Eye (tissue), 1 donor: ENCODE measurements at places on chromosomes 5 and 9.

DNA sequence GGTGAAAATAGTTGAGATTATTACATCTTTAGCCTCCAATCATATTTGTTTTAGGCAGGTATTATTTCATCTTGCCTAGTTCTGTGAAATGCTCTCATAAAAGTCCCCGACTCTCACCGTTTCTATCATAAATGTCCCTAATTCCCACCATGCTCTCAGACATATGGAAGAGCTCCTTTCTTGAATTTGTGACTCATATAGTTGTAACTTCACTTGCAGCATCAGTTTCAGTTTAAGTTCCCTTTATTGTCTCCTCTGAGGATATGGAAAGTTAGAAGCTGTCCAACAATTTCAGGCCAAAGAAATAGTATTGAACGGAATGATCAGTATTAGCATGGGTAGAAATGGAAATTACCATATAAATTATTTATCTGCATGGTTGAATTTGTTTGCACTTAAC, 187.5 kb upstream of the NR4A3 start:
- peak; percentile 19 for DNase-seq

- DNase-seq: no peak
Observed at GRCh38 chr5:85225388-85225787, 840.7 kb upstream of the EDIL3 start.

- peak; percentile 35 for DNase-seq
Observed at GRCh38 chr5:111308951-111309350, 84.8 kb downstream of the CAMK4 start.

GRCh38 chr5:1881731-1882336, 891 bp downstream of the IRX4 start:
- peak; percentile 42 for DNase-seq

DNA sequence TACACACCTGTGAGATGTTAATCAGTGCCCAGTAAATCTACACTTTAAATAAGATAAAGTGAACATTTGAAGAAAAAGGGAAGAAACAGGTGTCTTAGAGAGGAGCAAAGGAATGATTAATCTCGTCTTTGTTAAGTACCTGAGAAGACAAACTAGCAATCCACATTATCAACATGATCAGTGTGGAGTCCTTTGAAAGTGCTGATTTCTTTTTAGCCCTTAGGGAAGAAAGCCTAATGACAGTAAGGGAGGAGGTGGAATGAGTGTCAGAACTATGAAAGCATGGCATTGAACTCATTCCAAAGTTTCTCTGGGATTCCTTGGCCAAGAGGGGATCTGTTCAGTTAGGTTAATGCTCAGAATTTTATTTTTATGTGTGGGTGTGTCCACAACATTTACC, 1109.0 kb upstream of the ACO1 start:
- DNase-seq: no peak

DNA sequence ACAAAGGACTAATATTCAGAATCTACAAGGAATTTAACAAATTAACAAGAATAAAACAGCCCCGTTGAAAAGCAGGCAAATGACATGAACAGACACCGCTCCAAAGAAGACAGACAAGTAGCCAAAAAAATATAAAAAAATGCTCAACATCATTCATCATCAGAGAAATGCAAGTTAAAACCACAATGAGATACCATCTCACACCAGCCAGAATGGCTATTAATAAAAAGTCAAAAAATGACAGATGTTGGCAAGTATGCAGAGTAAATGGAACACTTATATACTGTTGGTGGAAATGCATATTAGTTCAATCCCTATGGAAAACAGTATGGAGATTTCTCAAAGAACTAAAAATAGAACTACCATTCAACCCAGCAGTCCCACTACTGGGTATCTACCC, 302.7 kb upstream of the RGMB start:
- no peak for DNase-seq

GRCh38 chr5:117204926-117205869, 630.6 kb upstream of the SEMA6A start:
- peak; percentile 28 for DNase-seq

- peak; percentile 92 for DNase-seq
Observed at GRCh38 chr9:16309469-16310271, 560.8 kb downstream of the BNC2 start.

DNA sequence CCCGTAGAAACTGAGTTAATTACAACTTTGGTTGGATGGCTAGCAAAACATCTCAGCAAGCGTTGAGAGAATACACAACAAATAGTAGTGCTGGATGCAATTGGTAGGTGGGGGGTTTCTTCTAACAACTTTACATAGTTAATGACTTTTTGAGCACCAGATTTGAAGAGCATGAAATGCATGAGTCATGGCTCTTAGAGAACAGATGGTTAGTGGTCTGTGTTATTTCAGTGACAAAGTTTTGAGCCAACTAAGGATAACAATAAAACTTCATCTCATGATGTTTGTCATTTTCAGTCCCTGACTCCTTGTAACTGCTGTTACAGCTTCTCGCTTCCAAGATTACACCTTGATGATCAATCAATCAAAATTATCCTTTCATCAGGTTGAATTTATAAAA, 399.0 kb upstream of the BRINP1 start:
- DNase-seq: no peak

GRCh38 chr9:137243626-137244485, 2.8 kb downstream of the TUBB4B start:
- no peak for DNase-seq

GRCh38 chr9:93309889-93310425, 126.0 kb downstream of the WNK2 start:
- no peak for DNase-seq

- no peak for DNase-seq
Observed at GRCh38 chr5:68862560-68862959, 231.3 kb upstream of the SLC30A5 start.

DNA sequence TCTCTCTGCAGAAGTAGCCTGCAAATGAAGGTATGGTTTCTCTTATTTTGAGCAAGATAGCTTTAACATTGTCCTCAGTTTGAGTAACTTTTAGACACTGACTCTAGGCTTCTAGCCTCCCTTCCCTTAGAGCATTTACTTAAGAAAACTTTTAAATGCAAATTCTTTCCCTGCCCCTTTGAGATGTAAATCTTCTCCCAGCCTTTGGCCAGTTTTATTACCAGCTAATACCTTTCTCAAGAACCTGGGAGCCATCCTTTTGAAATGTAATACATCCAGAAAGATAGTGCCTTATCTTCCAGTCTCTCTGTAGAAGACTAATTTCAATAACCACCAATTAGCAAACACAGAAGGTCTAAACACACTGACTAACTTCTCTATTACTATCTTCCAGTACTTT, 688.9 kb upstream of the CDH9 start:
- DNase-seq: no peak

DNA sequence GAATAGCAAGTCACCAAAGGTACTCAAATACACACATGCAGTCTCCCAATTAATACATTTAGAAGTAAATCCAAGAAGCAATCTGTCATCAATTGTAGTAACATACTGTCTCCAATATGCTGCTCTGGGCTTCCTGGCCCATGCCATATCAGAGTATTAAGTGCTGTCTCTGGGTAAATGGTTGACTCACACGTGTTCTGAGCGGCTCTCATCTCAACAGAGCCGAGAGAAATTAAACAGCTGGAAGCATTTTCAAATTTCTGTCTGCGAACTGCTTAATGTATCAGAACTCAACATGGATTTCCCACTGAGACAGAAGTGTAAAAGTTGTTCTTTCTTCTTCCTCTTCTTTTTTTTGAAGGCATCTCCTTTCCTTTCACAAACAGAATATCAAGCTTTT, 247.3 kb upstream of the TAS2R1 start:
- no peak for DNase-seq

DNA sequence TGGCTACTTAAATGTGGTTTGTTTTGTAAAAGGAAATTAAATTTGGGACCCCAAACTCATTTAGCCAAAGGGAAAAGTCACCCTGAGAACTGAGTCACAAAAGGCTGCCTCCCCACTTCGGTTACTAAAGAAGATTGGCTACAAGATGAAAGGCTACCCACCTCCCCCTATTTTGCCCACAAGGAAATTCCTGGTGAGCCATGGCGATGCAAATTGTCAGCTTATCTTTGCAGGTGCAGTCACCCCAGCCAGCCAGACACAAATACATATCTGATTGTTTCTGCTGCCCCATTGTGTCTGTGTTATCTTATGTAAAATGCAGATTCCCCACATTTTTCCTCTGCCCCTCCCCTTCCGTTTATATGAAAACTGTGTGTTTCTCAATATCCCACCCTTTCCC, 8.9 kb downstream of the PAEP start:
- DNase-seq: no peak

DNA sequence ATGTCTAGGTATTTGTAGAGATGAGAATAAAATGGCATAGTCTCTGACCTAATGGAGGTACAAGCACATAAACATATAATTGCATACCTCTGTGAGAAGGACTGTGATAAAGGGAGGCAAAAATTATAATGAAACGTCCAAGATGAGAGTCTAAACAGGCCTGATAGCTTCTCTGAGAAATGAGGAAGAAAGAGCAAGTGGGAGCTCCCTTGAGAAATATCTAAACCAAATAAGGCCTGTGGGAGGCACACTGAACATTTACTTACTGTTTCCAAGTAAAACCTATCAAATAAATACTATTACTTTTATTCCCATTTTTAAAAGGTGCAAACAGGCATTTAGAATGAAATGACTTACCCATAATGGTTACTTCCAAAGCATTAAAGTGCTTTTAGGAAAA, 125.6 kb upstream of the PAPPA start:
- no peak for DNase-seq

DNA sequence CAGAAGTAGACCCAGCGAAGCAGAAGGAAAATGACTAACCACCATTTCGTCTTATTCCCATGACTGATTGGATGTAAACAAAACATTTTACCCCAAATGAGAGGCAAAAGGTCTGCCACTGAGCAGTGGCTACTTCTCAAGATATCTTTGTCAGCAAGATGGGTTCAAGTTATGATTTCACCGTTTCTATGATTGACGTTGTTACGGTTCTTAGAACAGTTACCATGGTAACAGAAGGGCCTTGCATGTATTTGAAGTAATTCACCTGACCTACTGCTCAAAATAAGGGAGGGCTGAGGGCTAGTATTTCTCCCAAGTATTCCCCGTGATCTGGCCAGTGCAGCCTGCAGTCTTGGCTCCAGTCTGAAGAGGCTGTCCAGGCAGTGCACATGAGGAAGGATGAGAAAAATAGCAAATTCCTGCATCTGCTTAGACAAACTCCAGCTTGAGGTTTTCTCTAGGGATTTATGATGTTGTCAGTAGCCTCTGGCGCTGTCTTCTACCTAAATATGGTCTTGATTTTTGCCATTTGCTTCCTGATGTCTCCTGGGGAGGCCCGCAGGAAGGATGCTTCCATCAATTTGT, 372.7 kb downstream of the TMEM38B start:
- peak; percentile 12 for DNase-seq

DNA sequence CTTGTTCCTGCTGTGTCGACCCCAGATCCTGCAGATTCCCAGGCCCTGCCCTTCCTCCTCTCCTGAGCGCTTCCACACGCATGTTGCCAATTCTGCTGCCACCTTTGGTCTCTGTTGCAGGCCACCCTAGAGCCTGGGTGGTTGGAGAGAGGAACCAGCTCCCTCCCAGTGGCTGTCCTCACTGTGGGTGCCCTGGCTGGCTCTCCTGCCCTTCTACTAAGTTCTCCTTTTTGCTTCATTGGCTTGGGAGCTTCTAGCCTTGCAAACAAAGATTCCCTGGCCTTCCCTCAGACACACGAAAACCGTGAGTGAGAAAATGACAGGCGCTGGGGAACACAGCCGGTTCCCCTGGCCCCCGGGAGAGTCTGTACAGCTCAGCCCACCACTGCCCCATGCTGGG, 14.2 kb upstream of the NCS1 start:
- no peak for DNase-seq

- DNase-seq: no peak
Observed at GRCh38 chr5:151021746-151022145, 1.4 kb downstream of the GPX3 start.

GRCh38 chr5:82150559-82150958, 127.6 kb downstream of the RPS23 start:
- DNase-seq: no peak

- no peak for DNase-seq
Observed at GRCh38 chr9:130779153-130779855, 55.8 kb upstream of the ABL1 start.

- DNase-seq: no peak
Observed at GRCh38 chr5:58477760-58478376, 13.4 kb upstream of the GAPT start.

DNA sequence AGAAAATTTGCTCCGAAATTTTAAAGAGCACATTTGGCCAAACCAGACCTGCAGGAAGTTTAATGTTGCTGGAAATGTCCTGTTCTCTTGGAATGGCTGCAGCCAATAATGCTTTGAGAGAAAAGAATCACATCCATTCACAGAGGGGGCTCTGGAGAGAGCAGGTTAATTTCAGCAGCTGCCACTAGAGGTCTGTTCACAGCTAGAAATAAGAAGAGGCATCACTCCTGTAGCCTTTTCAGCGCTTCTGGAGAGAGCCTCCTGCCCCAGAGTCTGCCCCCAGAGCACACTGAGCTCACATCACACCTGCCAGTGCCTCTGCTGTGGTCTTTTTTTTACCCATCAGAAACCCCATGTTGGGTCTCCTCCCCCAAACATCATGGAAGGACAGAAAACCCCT, 124.8 kb upstream of the RAD23B start:
- peak; percentile 48 for DNase-seq

DNA sequence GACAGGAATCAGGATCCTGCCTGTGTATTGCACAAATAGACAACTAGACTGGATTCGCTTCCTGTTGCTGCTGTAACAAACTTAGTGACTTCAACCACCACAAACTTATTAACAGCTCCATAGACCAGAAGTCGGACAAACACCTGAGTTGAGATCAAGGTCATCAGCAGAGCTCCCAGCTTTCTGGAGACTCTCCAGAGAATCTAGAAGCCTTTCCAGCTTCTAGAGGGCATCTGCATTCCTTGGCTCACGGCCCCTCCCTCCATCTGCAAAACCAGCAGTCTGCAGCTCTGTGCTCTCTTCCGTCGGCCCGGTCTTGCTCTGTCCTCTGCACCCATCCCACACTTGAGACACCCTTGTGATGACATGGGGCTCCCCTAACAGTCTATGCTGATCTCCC, 99.1 kb downstream of the KCNT1 start:
- no peak for DNase-seq

GRCh38 chr5:111933086-111933485, 176.1 kb upstream of the NREP start:
- no peak for DNase-seq

- peak; percentile 20 for DNase-seq
Observed at GRCh38 chr5:89232139-89232603, 349.2 kb upstream of the MEF2C start.

- DNase-seq: no peak
Observed at GRCh38 chr9:9215050-9215449, 1397.8 kb downstream of the PTPRD start.

GRCh38 chr9:123960965-123961364, 31.0 kb upstream of the DENND1A start:
- DNase-seq: no peak

DNA sequence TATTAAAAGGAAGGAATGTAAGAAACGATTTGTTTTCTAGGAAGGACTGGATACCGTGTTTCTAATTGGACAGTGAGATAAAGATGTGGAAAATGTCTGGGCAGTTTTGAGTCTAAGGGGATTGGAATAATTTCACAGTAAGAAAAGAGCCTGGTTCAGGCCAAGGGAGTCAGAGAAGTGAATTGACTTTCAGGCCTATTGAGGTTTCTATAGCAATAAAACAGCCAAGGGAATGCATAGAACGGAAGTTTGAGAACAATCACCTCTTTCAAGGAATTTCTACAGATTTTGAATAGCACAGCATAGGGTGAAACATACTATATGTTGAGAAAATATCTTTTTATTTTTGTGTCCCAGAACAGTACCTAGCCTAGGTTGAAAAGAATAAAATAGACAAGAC, 271.6 kb upstream of the TRPM3 start:
- DNase-seq: no peak

- DNase-seq: no peak
Observed at GRCh38 chr5:75044406-75044805, 8.0 kb downstream of the GCNT4 start.
